Fibroblast of skin of right biceps (primary cell): ENCODE measurements at places on chromosomes 6 and 20.
A peak's percentile ranks its signal among the peaks of the same experiment; 100 is the strongest.

DNA sequence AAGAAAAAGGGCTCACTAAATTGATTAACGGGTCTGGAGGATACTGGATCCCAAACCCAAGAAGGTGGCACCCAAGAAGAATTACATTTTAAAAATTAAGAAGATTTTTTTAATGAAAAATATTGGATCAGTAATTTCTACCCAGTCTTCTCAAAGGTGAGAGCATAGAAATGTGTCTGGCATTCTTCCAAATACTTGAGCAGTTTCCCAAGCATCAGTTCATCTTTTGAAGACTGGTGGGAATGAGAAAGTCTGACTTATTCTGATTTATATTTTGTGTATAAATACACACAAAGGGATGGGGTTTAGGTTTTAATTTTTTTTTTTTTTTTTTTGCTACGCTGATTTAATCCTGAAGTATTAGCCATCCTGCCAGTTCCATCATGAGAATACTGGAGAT is 3.3 kb downstream of the MGME1 start:
- DNase-seq = no peak

GRCh38 chr6:134373282-134373922 is 55.5 kb upstream of the SGK1 start:
- DNase-seq = peak; percentile 81

GRCh38 chr6:124487623-124488431 is 474.4 kb upstream of the RNF217 start:
- peak; percentile 80 for DNase-seq

- no peak for DNase-seq
Measured at GRCh38 chr6:32941214-32941768, 463 bp upstream of the HLA-DMB start.

- DNase-seq = no peak
Measured at GRCh38 chr6:120876424-120876823, 457.9 kb downstream of the TBC1D32 start.

DNA sequence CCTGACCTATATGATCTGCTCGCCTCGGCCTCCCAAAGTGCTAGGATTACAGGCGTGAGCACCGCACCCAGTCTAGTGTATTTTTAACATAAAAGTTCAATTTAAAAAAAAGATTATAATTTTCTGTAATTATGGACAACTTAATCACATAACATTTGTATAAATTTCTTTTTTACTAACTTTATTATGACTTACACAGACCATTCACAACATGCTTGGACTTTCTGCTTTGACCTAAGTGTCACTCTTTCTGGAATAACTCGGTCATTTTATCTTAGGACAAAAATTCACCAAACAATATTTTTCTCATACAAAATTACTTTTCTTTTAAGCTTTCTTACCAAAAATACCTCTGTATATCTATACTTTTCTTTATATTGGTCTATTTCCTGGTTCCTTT is 15.4 kb upstream of the IL22RA2 start:
- peak; percentile 32 for DNase-seq

DNA sequence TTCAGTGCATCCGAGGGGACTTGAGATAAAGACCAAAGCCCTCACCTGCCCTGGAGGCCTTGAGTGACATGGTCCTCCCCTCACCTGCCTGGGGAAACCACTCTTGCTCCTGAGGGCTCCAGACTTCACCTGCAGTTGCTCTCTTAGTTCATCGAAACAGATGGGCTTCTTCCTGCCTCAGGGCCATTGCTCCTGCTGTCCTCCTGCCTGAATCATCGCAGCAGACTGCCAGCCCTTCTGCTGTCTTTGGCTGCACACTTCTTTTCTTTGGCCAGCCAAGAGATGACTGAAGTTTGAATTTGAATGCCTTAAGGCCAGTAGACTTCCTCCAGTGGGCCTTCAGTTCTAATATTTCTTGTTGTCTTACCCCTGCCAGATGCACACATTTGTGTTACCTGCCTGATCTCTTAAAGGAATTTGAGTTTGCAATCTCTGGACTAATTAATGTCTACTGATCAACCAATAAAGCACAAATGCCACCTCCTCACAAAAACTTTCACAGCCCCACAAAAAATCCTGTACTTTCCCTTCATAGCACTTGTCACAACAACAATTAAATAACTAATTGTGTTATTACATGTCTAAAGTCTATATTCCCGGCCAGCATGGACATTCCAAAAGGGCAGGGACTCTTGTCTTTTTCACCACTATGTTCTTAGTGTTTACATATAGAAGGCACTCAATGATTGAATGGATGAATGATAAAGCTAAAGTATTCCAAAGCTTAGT is 56.7 kb upstream of the SGK1 start:
- DNase-seq = peak; percentile 22

- DNase-seq = no peak
Measured at GRCh38 chr6:19632230-19632629, 204.9 kb upstream of the ID4 start.

DNA sequence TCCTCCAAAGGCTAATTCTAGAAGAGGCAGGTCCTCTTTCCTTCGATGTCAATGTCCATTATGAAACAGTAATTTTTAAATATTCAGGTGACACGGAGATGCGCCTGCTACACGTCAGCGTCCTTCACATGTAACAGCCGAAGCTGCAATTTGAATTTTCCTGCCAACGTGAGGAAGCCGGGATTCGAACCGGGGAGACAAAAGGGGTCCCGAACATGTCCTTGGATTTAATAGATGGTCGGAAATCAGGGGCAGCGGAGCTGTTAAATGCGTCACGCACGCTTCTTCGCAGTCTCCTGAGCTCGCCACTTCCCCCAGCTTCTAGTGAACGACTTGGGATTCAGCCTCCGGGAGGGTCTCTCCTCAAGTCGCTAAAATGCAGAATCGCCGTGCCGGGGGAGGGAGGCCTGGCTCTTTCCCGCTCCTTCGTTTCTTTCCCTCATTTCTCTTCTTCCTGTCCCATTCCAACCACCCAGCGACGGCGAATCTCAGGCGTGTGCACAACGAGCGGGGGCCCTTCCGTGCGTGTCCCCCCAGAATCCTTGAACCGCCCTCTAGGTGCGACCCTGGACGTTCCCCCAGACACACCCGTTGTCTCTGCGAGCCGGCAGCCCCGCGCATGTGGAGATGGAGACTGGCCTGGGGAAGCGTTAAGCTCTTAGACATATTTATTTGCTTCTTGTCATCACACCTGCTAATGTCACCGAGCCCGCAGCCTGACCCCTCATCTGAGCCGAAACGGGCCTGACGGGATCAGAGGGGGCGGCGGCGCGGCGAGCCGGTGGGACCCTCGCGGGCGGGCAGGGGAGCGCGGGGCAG is 1.3 kb upstream of the FOXC1 start:
- no peak for DNase-seq

GRCh38 chr6:133235221-133235620 is 5.9 kb upstream of the EYA4 start:
- no peak for DNase-seq

DNA sequence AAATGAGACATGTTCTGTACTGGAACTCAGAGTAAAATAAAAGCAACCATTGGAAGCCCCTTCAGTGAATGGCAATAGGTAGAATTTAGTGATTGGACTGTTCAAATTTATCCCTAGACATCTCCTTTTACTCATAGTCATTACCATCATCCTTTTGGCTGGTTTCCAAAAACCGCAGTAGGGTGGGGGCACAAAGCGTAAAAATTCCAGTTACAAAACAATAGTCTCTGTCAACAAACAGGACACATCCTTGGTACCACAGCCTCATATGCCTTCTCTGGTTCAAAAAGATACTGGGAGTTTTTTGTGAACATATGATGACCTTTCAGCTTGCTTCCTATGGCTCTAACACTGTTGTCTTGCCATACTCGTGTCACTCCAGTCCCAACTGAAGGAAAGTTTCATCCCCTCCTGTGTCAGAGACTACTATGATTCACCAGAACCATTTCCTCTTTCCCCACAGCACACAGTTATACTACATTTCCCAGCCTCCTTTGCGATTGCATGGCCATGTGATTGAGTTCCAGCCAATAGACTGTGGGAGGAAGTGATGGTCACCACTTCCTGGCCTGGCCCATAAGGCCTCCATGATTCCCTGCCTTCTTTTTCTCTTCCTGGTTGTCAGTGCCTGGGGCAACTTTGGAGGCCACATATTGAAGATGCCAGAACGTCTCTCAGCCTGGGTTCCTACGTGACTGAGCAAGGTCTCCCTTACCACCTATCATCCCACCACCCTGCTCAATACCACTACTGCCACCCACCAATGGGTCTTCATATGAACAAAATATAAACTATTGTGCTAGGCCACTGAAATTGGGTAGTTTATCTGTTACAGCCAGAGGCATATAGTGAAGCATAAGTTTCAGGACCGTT is 162.4 kb downstream of the ID4 start:
- DNase-seq = peak; percentile 6

DNA sequence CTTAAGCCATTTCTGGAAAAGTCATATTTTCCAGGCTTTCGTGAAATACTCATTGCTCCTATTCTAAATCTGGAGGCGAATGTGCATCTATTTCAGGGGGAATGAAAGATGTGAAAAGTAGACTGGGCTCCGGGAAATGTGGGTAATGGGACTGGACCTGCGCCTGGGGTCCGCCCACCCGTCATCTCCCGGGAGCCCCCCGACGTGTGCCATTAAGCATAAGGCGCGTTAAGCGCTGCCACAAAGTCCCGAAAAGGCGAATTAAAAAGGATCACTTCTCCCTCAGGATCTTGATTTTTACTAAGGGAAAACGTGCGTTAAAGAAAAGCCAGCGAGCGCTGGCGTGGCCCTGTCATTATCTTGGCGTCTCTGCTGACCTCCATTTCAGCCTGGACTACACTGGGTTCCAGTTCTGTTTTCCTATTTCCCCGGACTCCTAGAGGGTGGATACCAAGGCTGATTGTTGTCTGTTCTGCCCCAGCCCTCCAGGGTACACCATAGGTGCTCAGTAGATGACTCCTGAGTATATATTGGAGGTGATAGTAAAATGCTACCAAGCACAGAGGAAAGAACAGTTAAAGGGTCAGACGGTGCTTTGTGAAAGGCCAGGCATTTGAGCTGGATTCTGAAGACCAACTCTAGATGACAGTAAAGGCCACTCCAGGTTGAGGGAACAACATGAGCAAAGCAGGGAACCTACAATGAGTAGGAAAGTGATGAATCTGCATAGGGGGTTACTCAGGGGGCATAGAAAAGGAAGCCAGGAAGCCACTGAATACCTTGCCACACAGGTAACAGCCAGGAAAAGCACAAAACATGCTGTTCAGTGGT is 89.2 kb upstream of the ARID1B start:
- peak; percentile 34 for DNase-seq

GRCh38 chr6:147666255-147666654 is 157.8 kb downstream of the SAMD5 start:
- DNase-seq = no peak

DNA sequence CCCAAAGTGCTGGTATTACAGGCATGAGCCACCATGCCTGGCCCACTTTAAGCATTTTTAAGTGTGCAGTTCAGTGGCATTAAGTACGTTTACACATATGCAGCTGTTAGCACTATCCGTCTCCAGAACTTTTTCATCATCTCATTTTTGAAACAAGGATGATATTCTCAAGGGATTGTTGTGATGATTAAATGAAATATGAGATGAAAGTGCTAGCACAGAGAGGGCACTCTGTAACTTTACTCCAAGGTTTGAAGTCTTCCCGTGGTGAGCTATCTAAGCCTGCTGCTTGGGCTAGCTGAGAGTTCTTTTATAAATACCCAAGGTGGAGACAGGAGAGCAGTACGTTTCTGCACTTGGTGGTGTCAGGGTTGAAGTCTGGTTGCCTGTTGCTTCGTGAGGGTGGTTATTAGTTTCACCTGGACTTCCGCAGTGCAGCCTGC is 6.6 kb downstream of the TM9SF4 start:
- DNase-seq = peak; percentile 31

- DNase-seq = no peak
Measured at GRCh38 chr6:144156338-144156737, 6.0 kb downstream of the STX11 start.

DNA sequence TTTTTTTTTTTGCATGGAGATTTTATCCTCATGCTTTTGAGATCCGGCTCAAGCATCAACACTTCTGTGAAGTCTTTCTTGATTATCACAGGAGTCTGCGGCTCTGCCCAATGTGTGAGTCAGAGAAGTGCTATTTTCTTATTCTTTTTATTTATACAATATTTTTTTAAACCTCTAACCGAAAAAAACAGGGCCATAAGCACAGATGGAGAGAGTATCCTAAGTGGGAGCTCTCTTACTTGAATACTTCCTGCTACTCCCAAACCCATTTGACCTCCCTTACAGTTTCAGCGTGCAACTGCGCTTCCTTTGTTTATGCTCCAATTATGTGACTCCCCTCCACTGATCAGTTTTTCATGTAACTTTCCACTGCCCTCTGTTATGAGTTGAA is 8.7 kb upstream of the ATXN1 start:
- peak; percentile 94 for DNase-seq

GRCh38 chr6:82954356-82954755 is 111.3 kb downstream of the UBE3D start:
- peak; percentile 37 for DNase-seq

GRCh38 chr20:36532388-36532787 is 8.9 kb upstream of the MYL9 start:
- DNase-seq = no peak

DNA sequence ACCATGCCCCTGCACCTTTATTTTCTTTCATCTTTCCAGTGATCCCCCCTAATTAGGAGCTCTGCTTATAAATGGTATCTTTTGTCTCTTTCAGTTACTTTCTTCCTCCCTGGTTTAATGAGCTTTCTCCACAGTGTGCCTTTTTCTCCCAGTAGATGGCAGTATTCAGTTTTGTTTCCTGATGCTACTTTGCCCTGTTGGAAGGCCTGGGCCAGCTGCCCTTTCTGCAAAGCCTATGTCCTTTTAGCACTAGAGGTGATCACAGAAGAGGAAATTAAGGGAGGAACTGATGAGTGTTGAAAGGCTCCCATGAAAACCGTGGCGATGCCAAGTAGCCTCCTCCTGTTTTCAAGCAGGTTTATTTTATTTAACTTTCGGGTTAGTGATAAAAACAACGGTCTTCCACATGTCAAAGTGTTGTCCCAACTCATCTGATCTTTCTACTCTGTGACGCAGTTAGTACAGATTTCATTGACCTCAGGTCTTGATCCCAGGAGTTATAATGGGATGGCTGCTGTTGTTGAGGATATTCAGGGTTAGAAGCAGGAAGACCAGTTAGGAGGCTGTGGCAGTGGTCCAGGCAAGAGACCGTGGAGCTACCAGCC is 184.2 kb upstream of the BMP2 start:
- DNase-seq = peak; percentile 56

GRCh38 chr6:98308564-98308963 is 525.8 kb upstream of the POU3F2 start:
- no peak for DNase-seq

GRCh38 chr6:157997893-157998608 is 16.4 kb downstream of the SYNJ2 start:
- no peak for DNase-seq

GRCh38 chr20:33031531-33031930 is at the start of gene BPIFB6:
TSS of gene BPIFB6 (plus strand) at chr20:33031648. CDS start at chr20:33031648, 0 bp downstream.
- DNase-seq = no peak

DNA sequence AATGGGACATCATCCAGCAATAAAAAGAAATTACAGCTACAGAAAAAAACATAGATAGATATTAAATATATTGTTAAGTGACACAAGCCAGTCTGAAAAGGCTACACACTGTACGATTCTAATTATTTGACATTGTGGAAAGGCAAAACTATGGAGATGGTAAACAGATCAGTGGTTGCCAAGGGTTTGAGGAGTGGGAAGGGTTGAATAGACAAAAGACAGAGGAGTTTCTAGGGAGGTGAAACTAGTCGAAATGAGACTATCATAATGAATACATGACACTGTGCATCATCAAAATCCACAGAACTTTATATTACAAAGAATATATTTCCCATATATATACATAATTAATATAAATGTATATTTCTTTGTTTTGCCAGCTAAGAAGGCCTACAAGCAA is 9.8 kb downstream of the EPM2A start:
- DNase-seq = no peak
